Stimulated activated CD8-positive, alpha-beta memory T cell treated with anti-CD3 and anti-CD28 coated beads, Interleukin-4, amount 100 ng/mL, for 1 hour (primary cell): ENCODE measurements at places on chromosomes 7 and 10.

DNA sequence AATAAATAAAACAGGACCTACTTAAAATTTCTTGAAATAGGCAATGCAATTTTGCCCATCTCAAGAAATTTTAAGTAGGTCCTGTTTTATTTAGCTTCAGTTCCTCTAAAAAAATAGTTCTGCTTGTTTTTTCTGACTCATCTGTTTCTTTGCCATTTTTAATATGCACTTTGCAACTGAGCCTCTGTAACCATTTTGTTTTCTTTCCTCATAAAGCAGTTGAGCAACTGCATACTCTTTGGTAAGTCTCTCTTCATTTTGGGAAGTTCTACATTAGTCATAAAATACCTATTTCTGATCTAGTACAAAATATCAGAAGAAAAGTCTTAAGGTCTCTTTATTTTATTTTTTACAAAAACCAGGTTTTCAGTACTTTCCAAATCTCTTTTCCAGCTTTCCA is 18.0 kb downstream of the TAS2R40 start:
- DNase-seq, result no peak

- no peak for DNase-seq
These were observed 65.8 kb upstream of the ELMO1 start for GRCh38 chr7:37514497-37514896.

DNA sequence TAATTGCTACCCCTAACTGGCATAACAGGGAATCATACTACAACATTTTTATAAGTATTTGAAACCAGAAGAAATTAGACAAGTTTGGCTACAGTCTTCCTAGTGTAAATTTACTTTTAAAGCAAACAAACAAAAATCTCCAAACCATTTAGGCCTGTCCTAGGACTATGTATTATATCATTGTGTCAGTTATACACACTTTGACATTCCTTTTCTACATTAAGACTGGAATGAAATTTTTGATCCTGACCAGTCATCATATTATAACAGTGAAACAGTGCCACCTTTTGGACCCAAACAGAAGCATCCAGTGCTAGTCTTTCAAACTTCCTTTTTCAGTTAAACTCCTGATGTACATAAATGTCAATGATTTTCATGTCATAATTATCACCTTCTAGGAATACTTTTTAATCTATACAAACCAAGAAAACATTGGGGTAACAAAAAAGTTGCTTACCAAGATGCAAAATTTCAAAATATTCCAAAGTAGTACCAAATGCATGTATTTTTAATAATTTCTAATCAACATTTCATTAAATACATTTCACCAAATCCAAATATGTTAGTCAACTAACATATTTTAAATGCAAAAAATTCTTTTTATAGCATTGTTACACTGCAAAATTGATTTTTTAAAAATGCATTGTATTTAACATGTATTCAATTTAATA is 75.7 kb downstream of the IMMP2L start:
- no peak for DNase-seq

- DNase-seq, result no peak
These were observed 597 bp downstream of the SND1 start for GRCh38 chr7:127652333-127653248.

DNA sequence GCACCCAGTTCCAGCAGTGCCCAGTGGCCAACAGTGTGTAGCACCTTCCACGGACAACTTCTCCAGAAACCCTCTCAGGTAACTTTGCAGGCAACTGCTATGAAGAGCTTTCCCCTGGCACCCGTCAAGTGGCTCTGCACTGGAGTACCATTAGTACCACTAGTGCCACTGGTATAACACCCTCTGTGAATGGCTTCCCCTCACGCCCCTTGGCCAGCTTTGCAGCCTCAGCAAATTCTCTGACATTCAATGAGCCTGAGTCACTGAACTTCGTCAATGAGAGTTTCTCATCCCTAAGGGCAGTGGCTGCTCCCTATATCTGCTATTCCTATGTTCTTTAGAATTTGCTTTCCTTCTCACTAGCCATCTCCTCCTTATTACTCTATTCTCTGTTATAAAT is 7.6 kb upstream of the HERPUD2 start:
- no peak for DNase-seq

DNA sequence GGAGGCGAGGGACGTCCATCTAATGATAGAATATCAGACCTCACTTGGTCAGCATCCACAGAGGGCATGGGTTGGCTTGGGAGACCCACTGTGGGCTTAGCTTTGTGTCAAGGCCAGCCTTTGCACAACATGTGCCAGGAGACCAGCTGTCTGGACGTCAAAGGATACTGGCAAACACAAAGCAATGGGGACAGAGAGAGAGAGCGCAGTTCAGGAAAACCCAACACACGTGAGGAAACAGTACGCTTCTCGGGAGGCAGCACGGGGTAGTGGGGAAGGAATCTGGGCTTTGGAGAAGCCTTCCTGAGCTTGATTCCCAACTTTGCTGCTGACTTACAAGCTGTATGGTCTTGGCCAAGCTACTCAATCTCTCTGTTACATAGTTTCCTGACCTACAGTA is 14.7 kb downstream of the PRLHR start:
- no peak for DNase-seq

DNA sequence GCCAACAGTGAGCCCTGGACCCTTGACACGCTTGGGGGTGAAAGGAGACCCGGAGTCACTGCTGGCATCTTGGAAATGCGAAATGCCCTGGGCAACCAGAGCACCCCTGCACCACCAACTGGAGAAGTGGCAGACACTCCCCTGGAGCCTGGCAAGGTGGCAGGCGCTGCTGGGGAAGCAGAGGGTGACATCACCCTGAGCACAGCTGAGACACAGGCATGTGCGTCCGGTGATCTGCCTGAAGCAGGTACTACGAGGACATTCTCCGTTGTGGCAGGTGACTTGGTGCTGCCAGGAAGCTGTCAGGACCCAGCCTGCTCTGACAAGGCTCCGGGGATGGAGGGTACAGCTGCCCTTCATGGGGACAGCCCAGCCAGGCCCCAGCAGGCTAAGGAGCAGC is 98.5 kb downstream of the TACC2 start:
- no peak for DNase-seq

- DNase-seq, result no peak
These were observed 30.5 kb upstream of the MNX1 start for GRCh38 chr7:157041004-157041403.

GRCh38 chr7:24908166-24908565 is 71.8 kb downstream of the OSBPL3 start:
- DNase-seq, result no peak

DNA sequence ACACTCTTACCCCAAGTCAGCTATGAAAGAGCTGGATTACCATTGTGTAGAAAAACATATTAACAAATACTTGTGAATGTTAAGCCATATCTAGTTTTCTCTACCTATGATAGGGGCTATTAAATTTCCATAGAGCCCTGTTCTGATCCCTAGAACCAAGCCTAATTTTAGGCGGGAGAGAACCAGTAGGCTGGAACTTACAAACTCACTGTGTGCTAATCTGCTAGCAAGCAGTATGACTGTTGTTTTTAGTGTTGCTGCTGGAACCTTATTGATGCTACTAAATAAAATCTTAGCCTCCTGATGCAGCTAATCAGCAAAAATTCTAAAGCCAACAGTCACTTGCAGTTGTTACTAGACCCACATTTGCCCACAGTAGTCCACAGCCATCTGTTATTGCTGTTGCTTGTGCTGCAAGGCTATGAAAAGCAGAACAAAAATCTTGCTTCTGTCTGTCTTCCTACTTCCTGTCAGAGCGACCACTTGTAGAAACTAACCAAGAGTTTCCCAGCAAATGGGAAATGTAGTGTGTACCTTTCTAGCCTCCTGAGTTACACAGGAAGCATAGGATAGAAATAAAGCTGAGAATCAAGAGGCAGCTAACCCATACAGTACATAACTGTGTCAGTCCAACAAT is 368.4 kb downstream of the ARL4A start:
- no peak for DNase-seq

GRCh38 chr7:101120315-101120714 is 6.6 kb upstream of the SERPINE1 start:
- no peak for DNase-seq
